Urinary bladder (tissue), 4 donors: ENCODE measurements at places on chromosomes 1 and 21. TPM values are rescaled to one million over a fixed set of nuclear protein-coding genes. Genes with fewer than 3 reads are reported as not detected.

DNA sequence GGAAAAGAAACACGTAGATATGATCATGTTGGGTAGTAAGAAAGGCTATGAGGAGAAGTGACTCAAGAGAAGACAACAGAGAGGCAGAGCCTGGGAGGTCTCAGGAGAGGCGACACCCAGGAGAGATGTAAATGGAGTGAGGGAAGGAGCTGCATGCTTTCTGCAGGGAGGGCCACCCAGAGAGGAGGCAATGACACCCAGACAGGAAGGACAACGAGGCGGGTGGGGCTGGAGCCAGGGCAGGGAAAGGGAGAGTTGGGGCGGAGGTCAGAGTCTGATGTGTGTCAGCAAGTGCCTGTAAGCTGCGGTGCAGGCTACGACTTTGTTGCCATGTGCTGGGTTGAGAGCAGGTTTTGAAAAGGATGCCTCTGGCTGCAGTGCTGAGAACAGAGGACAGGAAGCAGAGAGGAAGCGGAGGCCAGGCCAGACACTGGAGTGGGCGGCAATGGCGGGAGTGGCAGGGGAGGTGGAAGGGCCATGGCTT, 31.3 kb downstream of the SLC1A7 start:
- no peak for DNase-seq

DNA sequence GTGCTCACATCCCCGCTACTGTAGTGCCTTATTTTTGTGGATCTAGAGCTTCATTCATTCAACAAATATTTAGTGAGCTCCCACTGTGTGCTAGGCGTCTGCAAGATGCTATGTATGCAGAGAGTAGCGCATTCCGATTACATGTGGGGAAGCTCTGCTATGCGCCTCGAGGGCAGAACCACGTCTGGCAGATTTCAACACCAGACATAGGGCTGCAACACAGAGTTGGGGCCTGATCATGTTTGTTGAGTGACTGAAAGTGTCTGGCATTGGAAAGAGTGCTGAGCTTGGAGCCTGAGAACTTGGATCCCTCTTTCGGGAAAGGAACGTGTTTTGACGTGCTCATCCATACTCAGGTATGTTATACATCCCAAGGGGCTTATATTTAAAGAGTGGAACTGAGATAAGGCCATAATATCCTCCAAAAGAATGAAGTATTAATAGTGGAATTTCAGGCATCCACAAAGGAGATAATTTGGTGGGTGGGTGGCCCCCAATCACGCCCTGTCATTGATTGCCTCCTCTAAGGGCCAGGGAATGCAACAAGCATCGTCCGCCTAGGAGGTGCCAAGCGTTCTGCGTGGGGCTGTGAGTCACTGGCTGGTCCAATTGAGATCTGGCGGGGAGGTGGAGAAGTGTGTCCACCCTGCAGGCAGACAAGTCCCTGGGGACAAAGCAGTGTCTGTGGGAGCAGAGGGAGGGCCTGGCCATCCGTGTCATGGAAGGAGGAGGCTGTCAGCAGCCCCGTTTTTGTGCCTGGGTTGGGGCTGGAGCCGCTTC, 62.8 kb upstream of the ZBTB40 start:
- DNase-seq, result no peak

DNA sequence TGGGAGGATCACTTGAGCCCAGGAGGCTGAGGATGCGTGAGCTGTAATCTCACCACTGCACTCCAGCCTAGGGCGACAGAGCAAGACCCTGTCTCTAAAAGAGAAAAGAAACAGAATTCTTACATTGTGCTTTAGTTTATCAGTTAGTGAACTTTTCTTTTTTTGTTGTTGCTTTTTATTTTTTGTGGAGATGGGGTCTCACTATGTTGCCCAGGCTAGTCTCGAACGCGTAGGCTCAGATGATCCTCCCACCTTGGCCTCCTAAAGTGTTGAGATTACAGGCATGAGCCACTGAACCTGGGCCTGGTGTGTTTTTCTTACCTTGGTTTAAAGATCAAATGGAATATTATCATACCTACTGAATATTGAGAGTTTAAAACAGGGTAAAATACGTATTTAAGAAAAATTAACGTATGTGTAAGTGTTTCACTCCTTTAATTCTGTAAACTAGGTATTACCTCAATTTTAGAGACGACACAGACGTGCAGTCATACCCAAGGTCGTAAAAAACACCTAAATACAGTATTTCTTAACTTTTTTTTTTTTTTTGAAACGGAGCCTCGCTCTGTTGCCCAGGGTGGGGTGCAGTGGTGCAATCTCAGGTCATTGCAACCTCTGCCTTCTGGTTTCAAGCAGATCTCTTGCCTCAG, 39.6 kb downstream of the KIF1B start:
- DNase-seq, result no peak

DNA sequence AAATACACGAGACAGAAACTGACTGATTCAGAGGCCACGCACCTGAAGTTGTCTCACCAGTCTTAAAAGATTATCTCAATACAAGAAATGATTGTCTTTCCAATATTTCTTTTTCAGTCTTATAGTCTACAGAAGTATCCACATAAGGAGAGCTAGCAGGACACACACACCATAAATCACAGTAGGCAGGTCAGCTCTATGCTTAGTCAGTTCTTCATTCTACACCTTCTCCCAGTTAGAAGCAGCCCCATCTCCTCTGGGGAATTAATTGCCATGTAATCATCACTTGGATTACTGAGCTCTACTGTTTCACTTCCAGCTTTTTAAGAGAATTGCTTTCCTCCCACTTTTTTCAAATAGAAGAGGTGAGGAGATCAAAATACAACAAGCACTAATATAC, 59.6 kb downstream of the SMYD3 start:
- no peak for DNase-seq

DNA sequence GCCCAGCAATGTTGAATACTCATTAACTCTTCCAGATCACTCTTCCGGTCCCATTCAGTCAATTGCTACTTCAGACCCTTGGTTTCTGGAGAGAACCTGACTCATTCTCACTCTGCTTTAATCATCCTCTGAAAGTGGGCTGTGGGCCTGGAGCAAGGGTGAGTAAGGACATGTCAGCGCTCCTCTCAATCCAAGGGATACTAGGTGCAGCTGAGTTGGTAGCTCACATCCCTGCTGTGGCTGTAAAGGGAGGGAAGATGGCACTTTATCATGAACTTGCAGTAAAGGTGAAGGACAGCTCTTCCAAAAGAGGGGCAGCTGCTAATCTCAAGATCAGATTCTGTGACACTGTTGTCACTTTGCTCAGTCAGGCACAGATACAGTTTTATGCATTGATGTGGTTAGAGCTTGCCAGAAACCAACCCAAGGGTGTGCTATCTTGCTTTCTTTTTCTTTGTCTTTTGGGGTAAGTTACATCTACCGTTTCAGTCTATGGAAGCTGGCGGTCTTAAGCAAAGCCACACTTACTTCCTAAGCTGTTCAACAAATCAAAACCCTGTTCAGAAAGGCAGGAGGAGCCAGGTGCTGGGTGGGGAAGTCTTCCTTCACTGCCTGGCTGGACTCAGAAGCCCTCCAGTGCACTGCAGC, 26.5 kb upstream of the NTPCR start:
- DNase-seq, result no peak

- no peak for DNase-seq
These were observed 681 bp upstream of the VANGL2 start for GRCh38 chr1:160399544-160400222.

- DNase-seq, result no peak
These were observed 28.2 kb downstream of the GRHL3 start for GRCh38 chr1:24347159-24347934.

GRCh38 chr1:52559875-52560274, 7.0 kb upstream of the TUT4 start:
- no peak for DNase-seq

DNA sequence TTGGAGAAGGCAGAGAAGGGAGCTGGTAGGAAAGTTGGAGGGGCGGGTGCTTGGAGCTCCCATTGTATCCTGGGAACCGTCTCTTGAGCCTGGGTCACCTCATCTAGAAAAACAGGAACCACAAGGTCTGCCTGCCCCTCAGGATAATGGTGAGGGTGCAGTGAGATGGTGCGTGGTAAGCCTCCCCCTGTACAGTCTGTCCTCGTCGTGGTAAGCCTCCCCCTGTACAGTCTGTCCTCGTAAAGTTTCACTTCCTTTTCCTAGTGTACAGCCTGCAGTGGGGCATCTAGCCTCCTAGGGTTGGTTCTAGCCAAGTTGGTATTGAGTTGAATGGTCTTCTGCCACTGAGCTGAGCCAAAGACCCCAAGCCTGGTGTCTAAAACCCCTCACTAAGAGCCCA, 66.5 kb upstream of the IGSF21 start:
- no peak for DNase-seq

- no peak for DNase-seq
These were observed 12.0 kb downstream of the MIIP start for GRCh38 chr1:12031039-12031980.

DNA sequence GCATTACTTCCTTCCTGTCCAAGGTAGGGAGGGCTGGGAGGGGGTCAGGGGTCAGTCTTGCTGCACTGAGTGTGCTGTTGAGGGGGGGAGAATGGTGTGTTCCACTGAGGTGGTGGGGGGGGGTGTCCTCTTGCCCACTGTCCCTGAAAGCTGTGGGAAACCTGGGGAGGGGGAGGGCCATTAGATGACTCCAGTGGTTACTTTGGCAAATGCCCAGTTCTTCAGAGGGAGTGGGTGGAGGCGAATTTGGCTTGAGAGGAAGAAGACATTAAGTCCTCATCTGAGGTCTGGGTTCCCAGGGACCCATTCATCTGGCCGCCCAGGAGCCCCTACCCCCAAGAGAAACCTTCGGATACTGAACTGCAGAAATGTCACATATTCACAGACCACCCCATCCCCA, 36.2 kb downstream of the MEF2D start:
- no peak for DNase-seq

DNA sequence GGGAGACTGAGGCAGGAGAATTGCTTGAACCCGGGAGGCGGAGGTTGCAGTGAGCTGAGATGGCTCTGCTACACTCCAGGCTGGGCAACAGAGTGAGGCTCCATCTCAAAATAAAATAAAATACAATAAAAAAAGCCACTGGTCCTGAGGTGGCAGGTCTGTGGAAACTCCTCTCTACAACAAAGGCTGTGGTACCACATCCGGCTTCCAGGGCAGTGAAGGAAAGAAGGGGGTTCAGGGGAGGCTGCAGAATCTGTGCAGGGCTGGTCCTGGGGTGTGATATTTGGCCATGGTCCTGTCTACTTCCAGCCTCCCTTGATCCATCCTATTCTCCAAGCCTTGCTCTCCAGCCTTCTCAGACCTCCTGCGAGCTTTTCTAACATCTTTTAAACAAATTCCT, 731 bp upstream of the ZNF683 start:
- no peak for DNase-seq

DNA sequence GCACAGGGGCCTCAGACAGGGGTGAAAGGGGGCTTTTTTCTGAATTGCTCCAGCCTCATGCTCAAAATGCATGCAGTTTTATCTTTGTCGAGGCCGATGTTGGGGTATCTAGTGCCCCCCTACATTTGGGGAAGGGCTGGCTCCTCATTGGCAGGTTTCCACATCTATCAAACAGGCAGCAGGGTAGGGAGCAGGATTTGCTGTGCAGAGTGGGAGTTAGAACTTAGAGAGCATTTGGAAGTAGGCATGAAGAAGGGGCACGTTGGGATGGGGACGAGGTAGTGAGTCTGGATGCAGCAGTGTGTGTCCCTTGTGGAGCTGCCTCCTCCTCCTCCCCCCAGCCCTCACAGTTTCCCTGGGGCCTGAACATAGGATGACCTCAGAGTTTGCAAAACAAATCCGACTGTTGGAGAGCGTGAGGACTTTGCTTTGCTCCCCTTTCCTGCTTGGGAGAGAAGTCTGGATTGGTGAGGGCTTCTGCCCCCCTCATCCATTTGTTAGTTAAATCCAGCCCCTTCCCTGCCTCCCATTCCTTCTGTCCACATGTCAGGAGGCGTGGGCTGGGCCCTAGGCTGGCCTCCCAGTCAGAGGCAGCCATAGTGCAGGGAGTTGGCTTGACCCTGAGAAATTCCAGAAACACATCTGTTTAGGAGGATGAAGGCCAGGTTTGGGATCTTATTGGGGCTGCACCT, 36.9 kb upstream of the GPR37L1 start:
- no peak for DNase-seq

DNA sequence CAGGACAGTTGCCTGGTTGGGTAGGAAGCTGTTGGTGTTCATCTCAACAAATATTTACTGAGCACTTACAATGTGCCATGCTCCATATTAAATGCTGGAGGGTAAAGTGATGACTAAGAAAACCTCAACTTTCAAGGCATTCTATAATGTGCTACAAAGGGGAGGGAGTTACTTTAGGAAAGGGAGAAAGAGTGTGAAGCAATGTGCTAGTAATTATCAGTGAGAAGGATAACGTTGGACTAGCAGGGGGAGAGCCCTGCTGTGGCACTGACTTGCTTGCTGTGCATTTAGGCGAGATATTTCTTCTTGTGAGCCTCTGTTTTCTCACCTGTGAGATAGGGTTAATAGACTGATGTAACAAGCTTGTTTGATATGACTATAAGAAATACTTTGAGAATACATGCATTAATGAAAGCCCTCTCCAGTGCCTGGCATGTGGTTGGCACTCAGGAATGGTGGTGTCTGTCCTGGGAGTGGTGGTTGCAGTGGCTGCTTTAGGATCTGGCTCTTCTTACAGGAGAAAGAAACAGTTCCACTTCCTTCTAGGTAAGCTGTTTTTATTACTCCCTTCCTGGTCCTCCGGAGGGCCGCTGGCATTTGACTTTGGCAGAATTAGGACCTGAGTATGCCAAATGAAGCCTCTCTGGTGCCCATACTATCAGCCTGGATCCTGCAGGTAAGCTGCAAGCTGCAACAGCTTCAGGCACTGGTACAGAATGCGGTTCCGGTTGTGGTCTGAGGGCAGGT, 111.1 kb upstream of the COA6 start:
- no peak for DNase-seq

- DNase-seq, result peak; percentile 72
These were observed 97.2 kb upstream of the ARTN start for GRCh38 chr1:43836267-43836951.

DNA sequence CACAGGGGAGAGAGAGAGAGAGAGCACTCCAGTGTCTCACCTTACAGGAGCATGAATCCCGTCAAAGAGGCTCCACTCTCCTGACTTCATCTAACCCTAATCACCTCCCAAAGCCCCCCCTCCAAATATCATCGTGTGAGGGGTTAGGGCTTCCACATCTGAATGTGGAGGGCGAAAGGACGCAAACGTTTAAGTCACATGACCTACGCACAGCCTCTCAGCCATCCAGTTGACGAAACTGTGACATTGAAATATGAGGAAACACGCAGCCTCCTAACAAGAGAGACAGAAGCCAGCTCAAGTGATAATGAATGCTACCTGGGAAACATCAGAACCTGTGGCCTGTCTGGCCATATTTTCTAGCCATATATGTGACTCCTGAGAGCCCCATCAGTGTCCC, 63.7 kb downstream of the MATN1 start:
- DNase-seq, result no peak

- no peak for DNase-seq
These were observed 39.1 kb upstream of the CNN3 start for GRCh38 chr1:94966033-94966432.

Gene ALPL
- polyA plus RNA-seq, result 6.9 TPM

Gene A3GALT2
- polyA plus RNA-seq, result not detected

Gene TCEA3
- 28.5 TPM for polyA plus RNA-seq

Gene GFI1
- 0.60 TPM for polyA plus RNA-seq

Gene FAM3B
- polyA plus RNA-seq, result 17.6 TPM

Gene CBR3
- 22.7 TPM for polyA plus RNA-seq

Gene HMCN1
- polyA plus RNA-seq, result 2.5 TPM

Gene TSPAN1
- 56.5 TPM for polyA plus RNA-seq

Gene ZNF648
- not detected for polyA plus RNA-seq

Gene AIRE
- polyA plus RNA-seq, result 0.03 TPM

Gene DPT
- polyA plus RNA-seq, result 198 TPM

Gene SPRR4
- polyA plus RNA-seq, result not detected

Gene CRYBG2
- polyA plus RNA-seq, result 3.3 TPM

Gene TSTD1
- 36.7 TPM for polyA plus RNA-seq

Gene GJA5
- polyA plus RNA-seq, result 14.9 TPM

Gene ERICH3
- polyA plus RNA-seq, result 0.11 TPM

Gene IGSF9
- 1.6 TPM for polyA plus RNA-seq

Gene FCRL4
- not detected for polyA plus RNA-seq

Gene HFM1
- polyA plus RNA-seq, result 0.77 TPM
